Stimulated activated naive CD8-positive, alpha-beta T cell treated with anti-CD3 and anti-CD28 coated beads, Interleukin-15, amount 100 ng/mL, for 72 hours (primary cell): ENCODE measurements at places on chromosomes 6 and 20.

- no peak for DNase-seq
Observed at GRCh38 chr20:41632896-41633295, 14.7 kb upstream of the CHD6 start.

- no peak for DNase-seq
Observed at GRCh38 chr6:51892750-51893149, 194.7 kb downstream of the PKHD1 start.

DNA sequence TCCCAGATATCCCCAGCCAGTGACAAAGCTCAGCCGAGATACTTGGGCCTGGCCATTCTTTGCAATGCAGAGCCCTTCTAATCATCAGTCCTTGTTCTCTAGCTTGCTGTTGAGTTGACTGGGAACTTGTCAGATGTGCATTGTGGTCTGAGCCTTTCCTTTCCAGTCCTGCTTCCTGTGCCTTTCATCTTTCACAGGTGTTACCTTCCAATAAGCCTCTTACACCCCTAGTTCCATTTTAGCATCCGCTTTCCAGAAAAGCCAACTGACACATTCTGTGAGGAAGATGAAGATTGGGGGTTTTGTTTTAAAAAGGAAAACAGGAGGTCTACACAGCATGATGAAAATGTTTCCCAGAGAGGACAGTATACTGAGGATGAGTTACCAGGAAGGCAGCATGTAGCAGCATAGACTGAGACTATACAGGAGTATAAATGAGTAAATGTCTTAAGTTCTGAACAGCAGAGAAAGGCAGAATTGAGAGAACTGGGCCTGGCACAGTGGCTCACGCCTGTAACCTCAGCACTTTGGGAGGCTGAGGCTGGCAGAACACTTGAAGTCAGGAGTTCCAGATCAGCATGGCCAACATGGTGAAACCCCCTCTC, 5.6 kb upstream of the CEP85L start:
- DNase-seq, result no peak

DNA sequence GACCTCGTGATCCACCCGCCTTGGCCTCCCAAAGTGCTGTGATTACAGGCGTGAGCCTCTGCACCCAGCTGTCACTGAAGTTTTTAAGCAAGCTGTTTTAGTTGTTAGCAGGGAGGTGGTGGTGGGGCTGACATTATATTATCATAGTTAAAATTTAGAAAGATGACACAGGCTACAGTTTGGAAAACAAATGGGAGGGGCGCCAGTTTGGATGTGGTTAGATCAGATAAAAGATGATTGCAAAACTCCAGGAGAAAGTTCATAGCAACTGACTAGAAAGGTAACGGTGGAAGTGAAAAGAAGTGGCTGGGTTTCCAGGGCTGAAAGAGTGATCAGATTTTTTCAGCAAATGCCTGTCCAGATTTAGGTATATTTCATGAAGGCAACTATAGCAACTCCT, 311.9 kb upstream of the CITED2 start:
- no peak for DNase-seq

DNA sequence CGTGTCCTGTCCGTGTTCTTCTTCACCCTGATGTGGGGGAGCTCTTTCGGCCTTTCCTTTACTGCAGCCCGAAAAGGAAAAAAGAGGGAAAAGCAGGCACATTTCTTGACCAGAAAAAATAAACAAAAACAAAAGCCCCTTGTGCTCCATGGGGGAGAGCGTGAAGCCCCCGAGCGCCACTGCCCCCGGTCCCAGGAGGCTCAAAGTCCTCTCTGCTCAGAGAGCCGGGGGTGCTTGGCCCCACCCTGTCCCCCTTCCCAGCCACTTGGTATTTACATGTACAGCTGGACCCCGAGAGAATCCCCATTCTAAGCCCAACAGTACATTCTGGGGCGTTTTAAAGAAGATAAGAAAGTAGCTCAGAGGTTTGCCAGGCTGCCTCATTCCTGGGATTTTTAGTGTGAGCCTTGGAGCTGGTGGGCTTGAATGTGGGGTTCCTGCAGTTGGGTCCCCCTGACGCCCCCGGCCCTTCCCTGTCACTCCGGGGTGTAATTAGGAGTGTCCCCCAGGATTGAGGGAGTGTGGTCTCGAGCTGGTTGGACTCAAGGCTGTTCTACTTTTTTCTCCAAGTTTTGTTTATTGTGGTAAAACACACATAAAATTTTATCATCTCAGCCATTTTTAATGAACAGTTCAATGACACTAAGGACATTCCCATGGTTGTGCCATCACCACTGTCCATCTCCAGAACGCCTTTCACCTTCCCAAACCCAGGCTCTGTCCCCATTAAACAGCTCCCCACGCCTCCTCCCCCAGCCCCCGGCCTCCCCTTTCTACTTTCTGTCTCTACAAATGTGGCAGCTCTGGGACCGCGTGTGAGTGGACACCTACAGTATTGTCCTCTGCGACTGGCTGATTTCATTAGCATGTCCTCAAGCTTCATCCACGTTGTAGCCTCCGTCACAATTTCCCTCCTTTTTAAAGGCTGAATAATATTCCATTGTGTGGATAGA, 55.7 kb upstream of the BHLHE23 start:
- DNase-seq, result no peak

DNA sequence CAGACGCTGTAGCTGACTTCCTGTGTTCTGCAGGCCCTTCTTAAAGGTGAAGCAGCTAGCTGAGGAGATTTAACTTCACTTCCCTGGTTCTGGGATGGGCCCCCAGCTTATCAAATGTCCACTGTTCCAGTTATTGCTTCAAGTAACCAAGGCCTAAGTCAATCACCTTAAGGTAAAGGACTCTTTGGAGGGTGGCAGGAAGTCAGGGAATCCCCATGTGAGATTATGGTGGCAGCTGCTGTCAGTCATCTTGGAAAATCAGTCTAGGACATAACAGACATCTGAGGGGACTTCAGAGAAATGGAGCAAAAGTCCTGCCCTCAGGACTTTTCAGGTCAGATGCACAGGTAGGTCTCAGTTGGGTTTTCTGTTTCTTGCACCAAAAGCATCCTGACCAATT, 3.8 kb downstream of the ELOVL5 start:
- no peak for DNase-seq

DNA sequence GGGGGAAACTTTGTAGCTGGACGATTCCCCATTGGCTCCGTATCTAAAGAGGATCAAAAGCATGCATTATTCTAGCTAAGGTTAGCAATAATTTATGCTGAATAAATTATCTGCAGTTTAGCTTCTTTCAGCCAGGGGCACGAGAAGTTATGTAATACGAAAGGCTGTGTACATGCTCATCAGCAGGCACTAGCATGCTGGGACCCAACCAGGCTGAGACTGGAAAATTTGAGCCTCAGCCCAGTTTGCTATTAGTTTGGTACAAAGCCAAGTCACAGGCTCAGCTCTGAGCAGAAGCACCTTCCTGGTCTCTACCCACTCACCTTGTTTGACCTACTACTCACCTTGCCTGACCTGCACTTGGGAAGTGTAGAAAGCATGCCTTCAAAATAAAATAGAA, 328.1 kb upstream of the ARID1B start:
- DNase-seq, result no peak
